ENCODE measurements at places on chromosomes 7 and 10.

GRCh38 chr7:26489391-26489790, 197.7 kb downstream of the SNX10 start:
- no peak for DNase-seq

DNA sequence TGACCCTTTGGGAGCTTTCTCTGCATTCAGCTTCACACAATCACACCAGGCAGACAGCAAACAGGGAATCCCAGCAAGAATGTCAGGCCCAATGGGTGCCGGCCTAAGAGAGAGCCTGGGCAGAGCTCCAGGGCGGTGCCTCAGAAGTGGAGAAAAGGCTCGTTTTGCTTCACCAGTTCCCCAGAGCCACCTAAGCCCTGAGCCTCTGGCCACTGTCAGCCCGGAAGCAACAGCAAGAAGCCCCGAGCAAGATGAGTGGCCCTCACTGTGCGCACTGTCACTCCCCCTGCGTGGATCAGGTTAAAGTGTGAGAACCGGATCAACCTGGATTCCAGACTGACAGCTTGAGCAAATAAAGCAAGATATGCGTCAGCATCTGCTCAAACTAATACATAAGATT, 14.7 kb downstream of the CNPY1 start:
- no peak for DNase-seq

- no peak for DNase-seq
Measured at GRCh38 chr10:127414024-127414423, 135.1 kb upstream of the NPS start.

- DNase-seq, result no peak
Measured at GRCh38 chr10:116120688-116121455, 152.1 kb downstream of the GFRA1 start.

Measured in central memory CD4-positive, alpha-beta T cell (primary cell).